Caki2 (cell line): ENCODE measurements at places on chromosomes 3 and 15.
A peak's percentile ranks its signal among the peaks of the same experiment; 100 is the strongest.

DNA sequence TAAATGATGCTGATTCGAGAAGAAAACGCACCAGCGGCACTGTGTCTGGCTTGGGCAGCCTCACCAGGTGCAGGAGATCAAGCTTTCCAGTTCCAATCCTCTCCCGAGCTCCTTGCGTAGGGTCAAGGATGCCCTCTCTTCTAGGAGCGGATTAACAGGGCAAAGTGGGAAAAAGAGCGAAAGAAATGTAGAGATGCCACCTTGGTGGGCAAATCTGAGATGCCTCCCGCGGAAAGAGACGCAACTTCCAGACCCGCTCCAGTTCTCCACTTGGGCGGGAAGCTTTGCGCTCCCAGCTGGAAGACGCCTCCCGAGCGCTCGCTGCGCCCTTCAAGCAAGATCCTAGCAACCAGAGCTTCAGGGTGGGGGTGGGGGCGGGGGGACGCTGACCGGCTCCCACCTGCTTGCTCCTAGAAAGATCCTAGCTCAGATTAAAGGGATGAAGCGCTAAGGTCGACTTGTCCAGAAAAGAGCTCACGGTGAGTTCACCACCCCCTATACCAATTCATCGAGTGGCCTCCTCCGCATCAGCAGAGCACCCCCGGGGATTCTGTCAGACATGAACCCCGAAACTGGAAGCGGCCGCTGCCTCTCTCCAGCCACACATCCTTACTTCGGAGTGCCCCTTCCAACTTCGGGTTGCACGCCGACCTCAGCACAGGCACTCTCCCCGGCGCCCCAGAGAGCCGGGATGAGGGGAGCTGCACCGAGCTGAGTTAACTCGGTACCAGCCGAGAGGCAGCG is 769 bp downstream of the TAFA4 start:
- no peak for DNase-seq

GRCh38 chr15:65245096-65245856 is 34.0 kb upstream of the CILP start:
- DNase-seq = no peak

DNA sequence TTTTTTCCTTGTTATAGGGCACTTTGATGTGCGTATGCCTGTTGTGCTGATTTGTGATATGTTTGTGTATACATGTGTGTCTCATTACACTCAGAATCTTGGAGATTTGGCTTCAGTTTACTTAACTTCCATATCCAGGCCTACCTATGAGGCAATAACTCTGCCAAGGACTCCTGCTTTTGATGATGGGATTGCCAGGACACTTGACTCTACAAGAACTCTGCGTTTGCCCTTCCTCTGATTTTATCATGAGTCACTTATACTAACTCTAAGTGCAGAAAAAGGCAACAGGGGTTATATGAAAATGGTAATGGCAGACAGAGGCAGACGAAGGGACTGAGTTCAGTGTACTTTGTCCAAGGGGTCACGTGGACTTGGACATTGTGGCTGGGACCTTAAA is 33.6 kb downstream of the MCTP2 start:
- DNase-seq = no peak

GRCh38 chr3:130894986-130895280 is 1.0 kb downstream of the ATP2C1 start:
- no peak for DNase-seq

- DNase-seq = peak; percentile 73
Measured at GRCh38 chr3:171346582-171347300, 113.5 kb downstream of the TNIK start.

- peak; percentile 27 for DNase-seq
Measured at GRCh38 chr3:149333176-149333859, at the start of gene TM4SF18. TSS of gene TM4SF18 (minus strand) at chr3:149333636. CDS start at chr3:149333382, 254 bp downstream.

GRCh38 chr3:151635905-151636304 is 97.8 kb upstream of the AADACL2 start:
- no peak for DNase-seq

GRCh38 chr3:102301155-102301880 is 133.5 kb upstream of the ZPLD1 start:
- DNase-seq = no peak

GRCh38 chr3:52317208-52318000 is 1.3 kb downstream of the DNAH1 start:
- no peak for DNase-seq

- no peak for DNase-seq
Measured at GRCh38 chr15:64552281-64552948, 92.0 kb downstream of the ZNF609 start.

GRCh38 chr3:171972871-171973348 is 66.5 kb upstream of the FNDC3B start:
- no peak for DNase-seq

DNA sequence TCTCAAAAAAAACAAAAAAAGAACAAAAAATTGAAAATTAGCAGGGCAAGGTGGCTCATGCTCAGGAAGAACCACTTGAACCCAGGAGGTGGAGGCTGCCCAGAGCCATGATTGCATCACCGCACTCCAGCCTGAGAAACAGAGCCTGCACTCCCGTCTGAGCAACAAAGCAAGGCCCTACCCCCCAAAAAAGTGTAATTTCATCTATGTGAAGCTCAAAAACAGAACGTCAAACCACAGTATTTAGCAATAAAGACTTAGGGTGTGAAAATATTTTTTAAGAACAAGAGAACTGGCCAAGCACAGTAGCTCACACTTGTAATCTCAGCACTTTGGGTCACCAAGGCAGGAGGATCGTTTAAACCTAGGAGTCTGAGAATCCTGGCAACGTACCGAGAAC is 38.2 kb downstream of the STAG1 start:
- no peak for DNase-seq

GRCh38 chr3:152470893-152471292 is 202.2 kb downstream of the MBNL1 start:
- no peak for DNase-seq

GRCh38 chr15:34861214-34861613 is 65.9 kb upstream of the ACTC1 start:
- no peak for DNase-seq

- DNase-seq = no peak
Measured at GRCh38 chr3:99969136-99969535, 145.2 kb downstream of the FILIP1L start.

DNA sequence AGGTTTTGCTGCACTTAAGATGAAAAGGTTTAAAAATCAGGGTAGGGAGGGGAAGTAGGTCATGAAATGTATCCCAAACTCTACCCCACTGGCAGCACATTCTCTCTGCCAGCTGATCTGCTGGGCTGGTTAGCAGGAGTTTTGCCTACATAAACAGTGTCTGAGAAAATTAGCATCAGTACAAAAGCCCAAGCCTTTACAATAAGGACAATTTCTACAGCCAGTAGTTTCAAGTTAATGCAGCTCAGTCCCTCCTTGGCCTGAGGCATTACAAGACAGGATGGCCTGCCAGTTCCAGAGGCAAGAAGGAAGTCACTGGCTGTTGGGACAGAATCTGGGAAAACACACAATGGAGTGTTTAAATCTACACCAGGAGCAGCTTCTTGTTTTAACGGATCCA is 32.8 kb downstream of the NCEH1 start:
- DNase-seq = peak; percentile 53

DNA sequence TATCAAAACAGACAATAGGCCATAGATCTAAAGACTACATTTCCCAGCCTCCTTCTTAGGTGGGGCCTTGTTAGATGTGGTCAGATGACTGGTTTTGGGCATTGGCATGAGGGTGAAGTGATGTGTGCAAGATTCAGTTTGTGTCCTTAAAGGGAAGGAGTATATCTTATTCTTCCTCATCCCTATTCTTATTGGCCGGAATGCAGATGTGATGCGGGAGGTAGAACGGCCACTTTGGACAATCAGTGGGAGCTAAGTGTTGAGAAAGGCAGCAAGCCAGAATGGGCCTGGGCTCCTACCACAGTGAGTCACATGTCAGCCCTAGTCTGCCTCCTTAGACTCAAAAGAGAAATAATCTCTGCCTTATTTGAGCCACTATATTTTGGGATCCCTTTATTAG is 89.8 kb upstream of the MEX3B start:
- DNase-seq = no peak

- DNase-seq = no peak
Measured at GRCh38 chr3:184592371-184593219, 31.0 kb downstream of the EPHB3 start.

GRCh38 chr3:196288141-196288460 is 575 bp upstream of the PCYT1A start:
- DNase-seq = no peak

DNA sequence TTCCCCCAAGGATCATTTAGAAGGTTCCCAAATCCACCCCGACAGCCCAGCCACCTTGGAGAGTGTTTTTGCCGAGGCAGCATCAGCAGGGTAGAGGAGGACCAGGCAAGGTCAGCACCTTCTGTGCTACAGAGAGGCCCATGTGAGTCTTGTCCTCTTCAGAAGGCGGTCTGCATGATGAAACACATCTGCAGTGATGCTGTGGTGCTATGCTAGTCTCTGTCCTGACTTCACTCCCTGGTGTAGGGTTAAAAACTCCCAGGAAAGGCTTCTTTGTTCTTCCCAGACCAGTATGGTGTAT is 87.9 kb downstream of the ITPR1 start:
- no peak for DNase-seq

DNA sequence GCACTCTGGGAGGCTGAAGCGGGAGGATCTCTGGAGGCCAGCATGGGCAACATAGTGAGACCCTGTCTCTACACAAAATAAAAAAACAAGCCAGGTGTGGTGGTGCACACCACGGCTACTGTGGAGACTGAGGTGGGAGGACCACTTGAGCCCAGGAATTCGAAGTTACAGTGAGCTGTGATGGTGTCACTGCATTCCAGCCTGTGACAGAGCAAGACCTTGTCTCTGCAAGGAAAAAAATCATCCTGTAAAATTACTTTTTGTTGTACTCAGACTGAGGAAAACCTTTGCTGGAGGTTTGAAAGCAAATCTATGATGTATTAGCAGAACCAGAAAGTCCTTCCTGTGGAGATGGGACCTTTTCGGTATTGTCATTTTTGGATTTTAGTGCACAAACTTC is 63.3 kb downstream of the ATP1B3 start:
- DNase-seq = no peak

DNA sequence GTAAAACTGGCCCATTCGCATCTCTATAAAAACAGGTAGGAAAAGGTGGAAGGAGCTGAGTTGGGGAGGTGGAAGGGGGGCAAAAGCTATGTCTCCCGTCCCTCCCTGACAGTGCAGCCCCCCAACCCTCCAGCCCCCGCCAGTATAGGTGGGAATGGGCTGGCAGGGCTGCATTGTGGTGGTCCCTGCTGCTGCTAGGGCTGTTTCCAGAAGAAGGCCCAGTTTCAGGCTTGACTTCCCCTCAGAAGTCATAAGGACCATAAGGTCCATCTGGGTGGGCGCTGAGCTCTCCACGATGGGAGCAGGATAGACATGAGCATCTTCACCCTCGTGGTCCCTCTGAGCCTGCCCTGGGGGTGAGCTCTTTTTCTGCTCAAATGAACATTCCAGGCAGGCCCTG is 44.2 kb downstream of the APBA2 start:
- DNase-seq = no peak

- DNase-seq = peak; percentile 63
Measured at GRCh38 chr3:124584552-124585391, 145.5 kb upstream of the UMPS start.

GRCh38 chr3:37542331-37542730 is 319.3 kb upstream of the CTDSPL start:
- DNase-seq = no peak
